Smooth muscle cell of bladder (primary cell): ENCODE measurements at places on chromosomes 7 and 10. TPM values are rescaled to one million over a fixed set of nuclear protein-coding genes. Genes with fewer than 3 reads are reported as not detected.

DPCD gene
- 61.0 and 61.8 TPM in 2 replicates for total RNA-seq

RARRES2 gene
- total RNA-seq: 46.9 and 66.8 TPM in 2 replicates

PRSS2 gene
- not detected in 2 replicates for total RNA-seq

PVRIG gene
- total RNA-seq: not detected in 2 replicates

MYH16 gene
- not detected in 2 replicates for total RNA-seq

FAM25C gene
- not detected in 2 replicates for total RNA-seq

TMEM140 gene
- total RNA-seq: 9.5 and 14.6 TPM in 2 replicates

FEZF1 gene
- total RNA-seq: not detected in 2 replicates

ZP3 gene
- total RNA-seq: 2.1 and 3.5 TPM in 2 replicates

IDI2 gene
- total RNA-seq: not detected in 2 replicates

HOXA2 gene
- 0.18 and 0.28 TPM in 2 replicates for total RNA-seq

HYAL4 gene
- not detected in 2 replicates for total RNA-seq

MACC1 gene
- total RNA-seq: 0.92 and 1.4 TPM in 2 replicates

GPR15LG gene
- not detected in 2 replicates for total RNA-seq

HOXA1 gene
- 0.28 and 1.00 TPM in 2 replicates for total RNA-seq

INHBA gene
- 30.6 and 38.9 TPM in 2 replicates for total RNA-seq

ATP6V1F gene
- 98.1 and 113 TPM in 2 replicates for total RNA-seq

ZNF32 gene
- total RNA-seq: 35.8 and 37.7 TPM in 2 replicates

PITX3 gene
- 0.14 and 0.18 TPM in 2 replicates for total RNA-seq
